ENCODE measurements at places on chromosomes 1 and 21. TPM values are rescaled to one million over a fixed set of nuclear protein-coding genes. Genes with fewer than 3 reads are reported as not detected.

DNA sequence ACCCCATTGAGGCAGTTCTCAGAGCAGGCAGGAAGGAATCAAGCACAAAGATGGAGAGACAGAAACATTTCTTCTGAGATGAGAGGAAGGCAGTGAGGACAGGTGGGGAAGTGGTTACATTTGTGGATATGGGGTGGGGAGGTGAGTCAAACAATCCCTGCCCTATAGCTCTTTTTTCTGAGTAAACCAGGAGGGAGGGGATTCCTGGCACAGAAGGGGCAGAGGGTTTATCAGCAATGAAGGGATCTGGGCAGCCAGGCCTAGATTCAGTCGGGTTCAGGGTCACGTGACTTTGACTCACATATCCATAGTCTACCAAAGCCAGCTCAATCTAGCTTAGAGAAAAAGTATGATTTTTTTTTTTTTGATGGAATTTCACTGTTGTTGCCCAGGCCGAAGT, 15.7 kb upstream of the PHC2 start:
- DNase-seq, result no peak

DNA sequence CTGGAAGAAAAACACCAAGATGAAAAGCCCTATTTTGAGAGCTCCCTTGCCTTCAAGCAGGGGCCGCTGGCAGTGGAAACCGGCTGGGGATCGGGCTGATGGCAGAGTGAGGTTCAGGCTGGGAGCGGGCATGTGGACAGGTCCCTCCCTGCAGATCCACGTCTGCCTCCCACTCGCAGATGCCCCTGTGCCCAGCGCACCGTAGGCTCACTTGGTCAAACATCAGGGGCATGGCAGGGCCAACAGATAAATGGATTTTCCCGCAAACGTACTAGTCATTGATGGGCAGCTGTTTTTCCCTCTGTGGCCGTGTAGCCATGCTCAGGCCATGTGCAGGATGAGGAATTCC, 6.6 kb upstream of the C1orf174 start:
- no peak for DNase-seq

GRCh38 chr1:215489771-215490565, 77.1 kb upstream of the KCTD3 start:
- no peak for DNase-seq

DNA sequence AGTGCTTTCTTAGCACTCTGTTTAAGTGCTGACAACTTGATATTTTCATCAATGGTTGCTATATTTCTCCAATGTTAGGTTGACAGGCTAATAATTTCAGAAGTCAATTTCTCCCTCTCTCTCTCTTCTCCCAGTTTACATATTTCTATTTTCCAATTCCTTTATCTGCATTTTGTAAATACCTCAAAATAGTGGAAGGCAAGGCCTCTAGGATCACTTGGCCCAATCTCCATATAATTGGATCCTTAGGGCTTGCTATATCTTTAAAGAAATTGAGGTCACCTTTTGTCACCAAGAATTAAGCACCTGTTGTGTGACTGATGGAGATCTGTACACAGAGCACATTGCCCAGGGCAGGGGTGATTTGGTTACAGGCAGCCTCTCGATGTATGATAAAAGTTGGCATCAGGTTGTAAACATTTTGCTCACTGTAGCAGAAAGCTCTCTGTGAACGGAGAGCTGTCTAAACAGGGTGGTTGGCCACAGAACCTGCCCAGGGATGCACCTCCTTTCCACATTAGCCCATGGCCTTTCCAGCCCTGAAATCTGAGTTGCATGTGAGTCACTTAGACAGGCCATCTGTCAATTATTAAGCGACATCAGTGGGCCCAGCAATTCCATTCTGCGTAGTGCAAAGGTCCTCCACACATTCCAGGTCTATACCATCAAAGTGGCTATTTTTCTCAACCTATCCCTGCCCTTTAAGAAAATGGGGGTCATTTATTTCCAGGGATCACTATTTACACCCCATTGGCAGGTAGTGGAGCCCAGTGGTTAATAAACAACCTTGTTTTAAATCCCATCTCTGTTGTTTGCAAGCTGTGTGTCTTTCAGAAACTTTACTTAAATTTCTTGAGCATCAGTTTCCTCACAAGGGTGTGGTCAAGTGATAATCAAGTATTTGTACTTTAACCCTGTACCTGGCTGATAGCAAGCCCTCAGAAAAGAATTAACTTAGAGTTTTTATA, 29.1 kb upstream of the IRF2BP2 start:
- peak; percentile 98 for DNase-seq

- DNase-seq, result no peak
Measured at GRCh38 chr1:6969762-6970161, 184.5 kb downstream of the CAMTA1 start.

- DNase-seq, result no peak
Measured at GRCh38 chr1:46289976-46290375, 13.4 kb downstream of the LRRC41 start.

DNA sequence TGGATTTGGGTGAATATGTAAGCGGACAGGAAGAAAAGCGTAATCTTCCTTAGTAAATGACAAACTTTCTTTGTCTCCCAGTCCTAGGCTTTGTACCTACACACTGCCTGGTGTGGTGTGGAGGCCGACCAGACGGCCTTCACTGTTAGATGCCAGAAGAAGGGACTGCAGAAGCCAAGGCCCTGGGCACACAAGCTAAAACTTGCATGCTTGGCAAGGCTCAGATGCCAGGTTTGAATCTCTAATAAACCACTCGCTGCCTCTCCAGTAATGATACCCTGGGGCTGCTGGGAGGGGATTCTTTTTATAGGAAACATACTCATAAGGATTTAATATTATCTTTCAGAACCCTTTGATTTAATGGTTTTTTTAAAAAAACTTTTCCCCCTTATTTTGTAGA, 263.8 kb downstream of the PTPRC start:
- DNase-seq, result no peak

GRCh38 chr21:34644825-34645224, 24.0 kb upstream of the CLIC6 start:
- no peak for DNase-seq

- peak; percentile 57 for DNase-seq
Measured at GRCh38 chr21:31220575-31220974, 123.5 kb downstream of the TIAM1 start.

DNA sequence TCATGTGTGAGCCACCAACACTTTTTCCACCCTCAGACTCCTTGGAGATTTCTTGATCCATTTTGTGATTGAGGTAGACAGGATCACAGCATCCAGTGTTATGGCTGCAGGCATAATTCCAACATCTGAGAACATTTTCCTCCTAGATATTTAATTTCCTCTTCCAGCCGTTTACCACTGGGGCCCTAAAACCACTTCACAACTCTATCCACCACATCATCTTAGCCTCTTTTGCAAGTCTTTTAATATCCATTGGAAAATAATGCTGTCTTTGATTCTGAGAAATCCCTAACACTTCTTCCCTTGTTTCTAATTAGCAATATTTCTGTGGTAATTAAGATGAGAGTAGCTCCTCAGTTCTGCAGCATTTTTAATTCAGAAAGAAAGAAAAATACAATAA, 190.1 kb downstream of the TNR start:
- no peak for DNase-seq

DNA sequence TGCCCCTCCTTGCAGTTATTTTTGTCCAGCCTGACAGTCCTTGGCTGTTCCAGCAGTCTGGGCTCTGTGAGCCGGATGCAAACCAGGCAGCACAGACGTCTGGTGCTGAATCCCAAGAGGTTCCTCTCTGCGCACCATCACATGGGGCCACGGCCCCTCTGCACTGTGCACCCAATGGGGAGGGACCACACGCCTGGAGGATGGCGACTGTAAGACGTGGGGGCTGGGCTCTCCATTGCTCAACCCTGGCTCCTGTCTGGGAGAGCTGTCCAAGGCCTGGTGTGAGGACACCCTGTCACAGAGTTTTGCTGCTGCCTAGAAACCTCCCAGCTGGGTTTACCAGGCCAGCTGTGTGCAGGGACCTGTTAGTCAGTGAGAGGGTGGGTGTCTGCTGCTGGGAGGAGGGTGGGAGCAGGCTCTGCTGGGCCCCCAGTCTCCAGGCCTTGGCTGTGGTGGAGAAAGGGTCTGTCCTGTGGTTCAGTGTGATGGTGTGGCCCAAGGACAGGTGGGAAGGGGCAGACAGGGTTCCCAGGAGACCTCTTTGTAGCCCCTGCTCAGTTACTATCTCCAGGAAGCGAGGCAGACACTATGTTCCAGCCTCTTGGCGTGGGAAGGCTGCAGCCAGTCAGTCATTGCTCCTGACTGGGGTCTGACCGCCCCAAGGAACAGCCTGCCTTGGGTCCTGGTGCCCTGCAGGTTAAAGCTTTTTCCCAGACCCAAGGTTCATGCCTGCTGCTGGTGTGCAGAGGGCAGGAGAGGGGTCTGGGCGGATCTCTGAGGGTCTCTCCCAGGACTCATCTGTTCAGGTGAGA, 13.8 kb downstream of the HEYL start:
- DNase-seq, result no peak

DNA sequence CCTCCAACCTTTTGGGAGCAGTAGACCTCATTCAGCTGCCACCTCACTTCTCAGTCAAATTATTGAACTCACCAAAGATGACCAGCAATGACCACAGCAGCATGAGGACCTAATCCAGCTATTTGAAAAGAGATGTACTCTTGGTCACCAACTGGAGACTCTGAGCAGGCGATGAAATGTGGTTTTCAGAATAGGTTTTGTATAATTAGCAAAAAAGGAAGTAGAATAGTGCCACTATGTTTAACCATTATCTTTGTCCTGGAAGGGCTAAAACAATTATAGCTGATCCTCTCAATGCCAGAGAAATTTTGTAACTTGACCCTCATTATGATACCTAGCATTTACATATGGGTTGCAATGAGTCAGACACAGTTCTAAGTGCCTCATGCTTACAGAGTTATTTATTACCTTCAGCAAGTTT, at the start of gene FCRL2:
Gene FCRL2 (minus strand): TSS at position 162 of the 421 bp plus-strand sequence. CDS start 59 bp downstream, at position 103.
- no peak for DNase-seq

- no peak for DNase-seq
Measured at GRCh38 chr1:86387916-86388627, 8.1 kb downstream of the ODF2L start.

GRCh38 chr1:181386951-181387350, 96.4 kb upstream of the CACNA1E start:
- no peak for DNase-seq

DNA sequence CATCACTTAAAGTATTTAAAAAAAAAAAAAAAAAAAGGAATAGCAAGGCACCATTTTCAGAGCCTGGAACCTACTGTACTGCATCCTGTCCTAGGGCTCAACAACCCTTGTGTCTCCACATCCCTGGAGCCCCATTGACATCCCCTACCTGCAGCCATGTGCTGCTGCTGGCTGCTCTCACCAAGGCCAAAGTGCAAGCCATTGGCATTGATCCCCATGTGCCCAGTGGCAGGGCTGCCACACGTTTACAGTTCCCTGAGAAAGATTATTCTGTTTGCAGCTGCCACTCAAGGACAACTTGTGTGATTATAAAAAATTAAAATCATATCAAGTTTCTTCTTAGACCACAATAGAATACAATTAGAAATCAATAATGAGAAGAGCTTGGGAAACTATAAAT, 129.9 kb downstream of the LHX8 start:
- no peak for DNase-seq

GRCh38 chr1:244010191-244010590, 40.9 kb upstream of the ZBTB18 start:
- no peak for DNase-seq

DNA sequence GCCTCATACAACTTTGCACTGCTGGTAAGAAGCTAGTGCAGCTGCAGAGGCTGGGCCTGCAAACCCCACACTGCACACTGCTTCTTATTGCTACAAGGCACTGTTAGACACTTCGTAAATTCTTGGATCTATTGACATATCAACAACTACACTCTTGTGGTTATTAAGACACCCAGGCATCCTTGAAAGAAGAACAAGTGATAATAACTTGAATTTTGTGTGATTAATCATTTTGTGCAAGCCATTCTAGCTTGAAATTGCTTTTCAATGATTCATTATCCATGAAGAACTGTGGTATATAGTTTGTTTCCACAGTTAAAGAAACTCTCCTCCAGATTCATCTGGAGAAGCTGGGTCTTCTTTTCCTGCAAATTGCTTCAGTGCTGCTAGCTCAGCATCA, 33.7 kb upstream of the IFI44L start:
- no peak for DNase-seq

DNA sequence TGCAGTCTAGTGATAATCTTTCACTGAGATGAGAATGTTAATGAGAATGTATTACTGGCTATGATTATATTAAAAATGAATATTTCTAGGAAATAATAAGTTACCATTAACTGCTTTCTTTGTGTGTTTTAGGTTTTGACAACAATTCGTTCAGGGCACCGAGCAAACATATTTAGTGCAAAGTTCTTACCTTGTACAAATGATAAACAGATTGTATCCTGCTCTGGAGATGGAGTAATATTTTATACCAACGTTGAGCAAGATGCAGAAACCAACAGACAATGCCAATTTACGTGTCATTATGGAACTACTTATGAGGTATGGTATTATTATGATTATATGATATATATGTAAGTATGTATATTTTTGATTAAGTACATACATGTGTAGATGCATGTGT, 37.8 kb upstream of the MPC2 start:
- DNase-seq, result peak; percentile 44

GRCh38 chr21:28754127-28754611, 238.5 kb downstream of the LTN1 start:
- DNase-seq, result no peak

DNA sequence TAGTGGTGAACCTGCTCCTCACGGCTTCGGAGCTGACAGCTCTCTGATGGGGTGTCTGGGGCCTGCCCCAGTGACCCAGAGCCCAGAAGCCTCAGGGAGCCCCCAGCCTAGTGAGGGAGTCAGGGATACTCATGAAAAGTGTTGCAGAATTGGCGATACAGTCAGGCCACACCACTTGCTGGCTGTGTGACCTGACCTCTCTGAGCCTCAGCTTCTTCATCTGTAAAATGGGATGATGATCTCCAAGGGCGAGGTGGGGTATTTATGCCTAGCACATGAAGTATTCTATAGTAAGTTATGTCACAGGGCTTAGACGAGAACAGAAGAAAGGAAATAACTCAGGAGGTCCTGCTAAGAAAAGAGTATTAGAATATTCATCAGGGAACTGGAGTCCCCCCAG, 1.6 kb downstream of the TMEM51 start:
- no peak for DNase-seq

The INPP5B gene
- 9.1 TPM for total RNA-seq

The ROR1 gene
- total RNA-seq, result 2.3 TPM

The TDRD10 gene
- not detected for total RNA-seq

The SPTA1 gene
- total RNA-seq, result not detected

The TTC39A gene
- 0.33 TPM for total RNA-seq

The HEYL gene
- total RNA-seq, result not detected

The RASSF5 gene
- 0.49 TPM for total RNA-seq

The SLC35D1 gene
- 41.5 TPM for total RNA-seq

The FCRL6 gene
- not detected for total RNA-seq

The ANGPTL3 gene
- 0.51 TPM for total RNA-seq

Data from HepG2 (cell line).